Kidney (tissue), 22 donors: ENCODE measurements at places on chromosomes 4 and X. TPM values are rescaled to one million over a fixed set of nuclear protein-coding genes. Genes with fewer than 3 reads are reported as not detected.

GRCh38 chr4:13329963-13330362 is 154.2 kb downstream of the RAB28 start:
- no peak for DNase-seq

DNA sequence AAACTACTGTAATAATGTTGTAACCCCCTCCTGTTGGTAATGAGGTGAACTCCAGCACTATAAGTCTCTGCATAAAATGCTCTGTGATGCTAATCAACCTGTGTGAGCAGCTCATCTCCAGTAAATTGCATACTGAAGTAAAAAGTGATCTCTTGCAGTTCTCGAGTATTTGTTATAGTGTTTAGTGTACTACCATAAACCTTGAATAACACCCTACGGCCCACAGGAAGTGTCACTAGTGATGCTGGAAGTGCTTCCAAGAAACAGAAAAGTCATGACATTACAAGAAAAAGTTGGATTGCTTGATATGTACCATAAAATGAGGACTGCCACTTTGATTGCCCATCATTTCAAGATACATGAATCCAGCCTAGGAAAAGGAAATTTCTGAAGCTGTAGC is 39.0 kb downstream of the IL15 start:
- no peak for DNase-seq

Gene TEC
- polyA plus RNA-seq: 1.1 TPM

DNA sequence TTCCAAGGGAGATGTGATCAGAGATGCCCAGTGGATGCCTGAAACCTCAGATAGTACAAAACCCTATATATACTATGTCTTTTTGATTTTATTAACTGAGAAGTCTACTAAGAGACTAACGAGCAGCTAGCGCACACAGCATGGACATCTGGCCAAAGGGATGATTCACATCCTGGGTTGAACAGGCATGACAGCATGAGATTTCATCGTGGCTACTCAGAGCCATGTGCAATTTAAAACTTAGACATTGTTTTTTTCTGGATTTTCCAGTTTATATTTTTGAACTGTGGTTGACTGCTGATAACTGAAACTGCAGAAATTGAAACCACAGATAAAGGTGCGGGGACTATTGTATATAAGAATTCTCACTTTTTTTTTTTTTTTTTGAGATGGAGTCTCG is 2252.9 kb upstream of the AGA start:
- DNase-seq: no peak

Gene MAPK10
- polyA plus RNA-seq: 27.6 TPM

DNA sequence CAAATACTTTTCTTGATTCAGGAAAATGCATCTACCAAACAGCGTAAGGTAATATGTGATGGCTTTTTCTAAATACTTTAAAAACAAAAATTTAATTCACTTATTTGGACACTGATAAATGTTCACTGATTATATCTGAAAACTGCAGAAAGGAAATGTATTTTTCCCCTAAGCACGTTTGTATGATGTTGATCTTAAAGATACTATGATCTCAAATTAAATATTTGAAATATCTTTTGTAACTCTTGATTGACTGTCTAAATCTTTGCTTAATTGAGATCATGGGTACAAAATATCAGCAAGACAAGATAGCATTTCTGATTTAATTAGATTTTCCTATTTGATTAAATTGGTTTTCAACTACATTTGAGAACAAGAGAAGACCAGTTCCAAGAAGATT is 281.0 kb upstream of the UGT8 start:
- no peak for DNase-seq

Gene NONO
- polyA plus RNA-seq: 126 TPM

- DNase-seq: no peak
Observed at GRCh38 chrX:135431886-135432285, 10.1 kb downstream of the SMIM10L2A start.

- no peak for DNase-seq
Observed at GRCh38 chr4:70724463-70724862, 2.7 kb downstream of the RUFY3 start.

GRCh38 chrX:85244450-85245211 is 840 bp downstream of the ZNF711 start:
- DNase-seq: peak; percentile 60

- DNase-seq: no peak
Observed at GRCh38 chr4:113476800-113477199, 284.7 kb downstream of the CAMK2D start.

GRCh38 chrX:17519358-17519757 is 144.4 kb downstream of the NHS start:
- DNase-seq: no peak

- no peak for DNase-seq
Observed at GRCh38 chrX:134183665-134184064, 53.3 kb upstream of the CCDC160 start.

DNA sequence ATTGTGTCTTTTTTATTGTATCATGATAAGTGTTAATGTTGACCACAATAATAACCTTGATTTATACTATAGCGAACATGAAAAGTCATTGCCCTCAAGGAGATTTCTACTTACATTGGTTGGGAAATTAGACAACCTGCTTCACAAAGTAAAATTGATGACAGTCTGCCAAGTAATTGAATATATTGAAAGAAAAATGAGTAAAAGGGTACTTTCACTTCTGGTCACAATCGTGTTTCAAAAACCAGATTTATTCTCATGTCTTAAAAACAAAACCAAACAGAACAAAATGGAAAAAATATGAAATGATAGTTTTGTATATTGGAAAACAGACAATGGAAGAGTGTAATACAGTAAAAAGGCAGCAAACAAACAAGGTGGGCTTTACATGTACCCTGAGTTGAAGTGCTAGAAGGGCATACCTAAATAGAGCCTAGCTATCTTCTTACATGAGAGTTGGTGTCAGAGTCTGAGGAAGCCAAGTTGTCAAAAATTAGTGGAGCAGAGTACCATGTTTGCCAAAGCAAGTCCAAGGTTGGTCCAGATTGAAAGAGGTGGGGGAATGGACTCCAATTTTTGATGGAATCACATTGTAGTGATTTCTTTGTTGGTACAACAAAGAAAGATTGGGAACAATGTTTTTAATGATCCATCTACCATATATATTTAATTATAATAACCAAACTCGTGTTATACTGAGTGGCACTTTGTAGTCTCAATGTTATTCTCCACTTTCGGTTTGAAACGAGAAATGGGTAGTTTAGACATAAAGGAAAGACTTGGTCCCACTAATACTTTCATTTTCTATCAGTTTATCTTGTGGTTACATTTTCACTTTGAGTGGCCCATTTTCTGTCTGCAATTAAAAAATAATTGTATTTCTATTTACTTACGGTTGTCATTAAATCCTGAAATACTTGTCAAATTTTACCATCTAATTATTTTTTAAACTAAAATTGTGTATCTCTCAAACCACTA is 775.6 kb downstream of the STIM2 start:
- DNase-seq: no peak

Gene GDPD2
- polyA plus RNA-seq: 2.5 TPM

Gene ZNF185
- polyA plus RNA-seq: 12.0 TPM

- DNase-seq: no peak
Observed at GRCh38 chrX:77960567-77960966, 8.9 kb downstream of the PGAM4 start.

Gene PPBP
- polyA plus RNA-seq: 1.5 TPM
